ENCODE measurements at places on chromosomes 7 and 10. TPM values are rescaled to one million over a fixed set of nuclear protein-coding genes. Genes with fewer than 3 reads are reported as not detected.

GRCh38 chr10:115045499-115045898 is 47.7 kb upstream of the ATRNL1 start:
- DNase-seq: no peak

- DNase-seq: no peak
Measured at GRCh38 chr10:7152982-7153381, 257.9 kb downstream of the SFMBT2 start.

DNA sequence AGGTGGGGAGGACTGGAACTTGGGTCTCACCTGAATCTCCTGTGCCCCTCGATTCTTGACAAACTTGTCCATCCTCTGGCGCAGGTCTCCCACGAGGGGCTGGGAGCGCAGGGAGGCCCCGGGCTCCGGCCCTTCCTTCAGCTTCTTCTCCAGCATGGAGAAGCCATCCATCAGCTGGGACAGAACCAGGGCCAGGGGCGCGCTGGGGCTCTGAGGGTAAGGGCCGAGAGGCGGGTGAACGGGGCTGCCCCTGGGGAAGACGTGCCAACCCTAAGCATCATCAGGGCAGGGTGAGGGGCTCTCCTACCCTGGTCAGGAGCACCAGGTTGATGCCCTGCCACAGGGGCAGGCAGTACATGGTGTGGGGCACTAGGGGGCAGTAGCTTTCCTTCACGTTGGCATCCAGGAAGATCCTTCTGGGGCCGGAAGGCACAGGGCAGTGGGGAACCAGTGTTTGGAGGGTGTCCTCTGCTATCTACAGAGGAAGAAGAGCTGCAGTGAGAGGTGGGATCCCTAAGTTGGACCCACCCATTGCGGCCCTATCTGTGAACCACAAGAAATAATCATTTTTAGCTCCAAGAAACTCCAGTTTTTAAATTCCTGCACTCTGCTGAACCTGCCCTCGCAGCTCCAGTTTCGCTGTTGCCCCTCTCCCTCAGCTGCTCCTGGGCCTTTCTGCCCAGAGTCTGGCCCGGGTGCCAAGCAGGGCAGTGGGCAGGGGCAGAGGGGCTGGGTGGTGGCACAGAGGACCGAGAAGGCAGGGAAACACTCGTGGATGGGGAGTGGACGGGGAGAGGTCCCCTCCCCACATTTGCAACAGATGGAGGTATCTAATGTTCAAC is 10.8 kb upstream of the PYROXD2 start:
- DNase-seq: peak; percentile 63

DNA sequence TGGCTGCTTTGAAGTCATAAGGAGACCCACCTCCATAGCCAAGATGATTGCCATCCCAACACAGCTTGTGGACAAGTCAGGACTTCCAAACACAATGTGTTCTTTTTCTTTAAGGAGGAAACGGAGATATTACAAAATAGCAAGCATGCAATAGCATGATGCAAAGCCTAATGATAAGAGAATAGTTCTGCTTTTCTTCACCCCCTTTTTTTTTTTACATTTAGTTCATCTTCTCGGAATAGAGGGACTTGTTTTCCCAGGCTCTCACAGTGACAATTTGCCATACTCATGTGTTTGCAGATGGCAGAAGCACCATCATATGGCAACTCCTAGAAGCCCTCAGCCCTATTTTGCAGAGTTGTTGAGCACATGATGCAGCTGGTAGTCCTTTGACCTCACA is 119.8 kb downstream of the ITGB8 start:
- no peak for DNase-seq

DNA sequence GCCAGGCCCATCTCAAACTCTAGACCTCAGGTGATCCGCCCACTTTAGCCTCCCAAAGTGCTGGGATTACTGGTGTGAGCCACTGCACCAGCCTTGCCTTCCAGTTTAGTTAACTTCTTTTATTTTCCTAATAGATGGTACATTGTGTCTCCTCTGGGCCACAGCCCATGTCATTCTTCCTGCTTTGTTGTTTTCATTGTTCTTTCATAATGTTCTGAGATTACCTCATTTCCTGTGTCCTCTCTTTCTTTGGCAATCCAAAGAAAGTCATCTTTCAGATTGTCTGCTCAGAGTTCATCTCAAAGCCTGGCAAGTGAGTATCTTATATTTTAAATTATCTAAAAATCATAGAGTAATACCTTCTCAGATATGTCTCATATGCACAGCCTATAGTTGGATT is at the start of gene OLAH:
Gene OLAH (plus strand): TSS at position 270 of the 400 bp plus-strand sequence. CDS start 3,346 bp downstream, outside the sequence.
- no peak for DNase-seq

DNA sequence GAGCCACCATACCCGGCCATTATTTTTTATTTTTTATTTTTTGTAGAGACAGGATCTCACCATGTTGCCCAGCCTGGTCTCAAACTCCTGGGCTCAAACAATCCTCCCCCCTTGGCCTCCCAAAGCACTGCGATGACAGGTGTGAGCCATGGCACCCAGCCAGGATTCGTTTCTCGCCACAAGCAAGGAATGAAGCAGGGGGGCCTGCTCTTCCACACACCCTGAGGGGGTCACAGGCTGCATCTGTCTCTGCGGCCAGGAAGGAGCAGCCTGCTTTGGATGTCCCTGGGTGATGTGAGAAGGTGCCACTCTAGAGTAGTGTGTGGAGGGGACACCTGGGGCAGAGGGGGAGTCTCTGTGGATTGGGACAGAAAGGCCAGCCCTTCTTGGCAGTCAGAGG is 61.3 kb upstream of the TNRC18 start:
- DNase-seq: no peak

DNA sequence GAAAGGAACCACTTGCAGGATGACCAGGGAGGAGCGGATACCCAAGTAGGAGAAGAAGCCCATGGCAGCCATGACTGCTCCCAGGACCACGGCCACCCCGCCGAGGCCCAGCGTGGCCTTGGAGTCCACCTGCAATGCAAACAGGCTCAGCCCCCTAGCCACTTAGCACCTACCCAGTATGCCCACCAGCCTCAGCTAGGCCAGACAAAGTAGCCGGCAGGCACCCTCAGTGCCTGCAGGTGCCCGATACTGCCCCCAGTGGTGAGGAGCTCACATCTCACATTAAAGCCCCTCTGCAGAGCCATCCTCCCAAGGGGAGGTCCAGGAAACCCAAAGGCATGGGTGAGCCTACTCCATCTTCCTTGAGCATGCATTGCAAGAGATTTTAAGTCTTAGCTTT is 6.6 kb downstream of the NPC1L1 start:
- DNase-seq: peak; percentile 48

DNA sequence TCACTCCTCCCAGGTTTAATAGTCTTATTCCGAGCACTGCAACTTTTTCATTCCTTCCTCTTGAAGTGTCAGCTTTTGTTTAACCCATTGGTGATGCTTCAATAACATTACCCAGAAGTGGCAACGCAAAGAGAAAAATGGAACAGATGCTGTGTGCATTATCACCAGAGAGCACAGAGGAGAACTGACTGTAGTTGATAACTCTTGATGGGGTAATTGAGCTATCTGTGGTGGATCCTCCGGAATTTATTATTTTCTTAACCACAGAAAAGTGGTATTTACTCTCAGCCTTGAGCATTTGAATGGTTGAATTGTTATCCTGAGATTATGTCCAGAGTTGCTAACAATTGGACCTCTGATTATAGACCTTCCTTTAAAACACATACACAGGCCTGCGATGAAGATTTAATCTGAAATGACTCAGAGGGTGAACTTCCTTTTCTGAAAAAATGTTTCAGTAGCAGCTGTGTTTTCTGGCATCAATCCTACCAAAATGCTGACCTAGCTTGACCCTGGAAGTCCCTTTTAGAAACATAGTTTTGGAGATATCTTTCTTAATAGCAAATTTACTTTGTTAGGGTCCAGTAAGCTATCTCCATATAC is 1584.4 kb upstream of the LRRTM3 start:
- peak; percentile 65 for DNase-seq

- DNase-seq: no peak
Measured at GRCh38 chr7:96217147-96217546, 104.8 kb downstream of the SLC25A13 start.

- peak; percentile 36 for DNase-seq
Measured at GRCh38 chr7:100674411-100675104, 1.0 kb downstream of the GNB2 start.

DNA sequence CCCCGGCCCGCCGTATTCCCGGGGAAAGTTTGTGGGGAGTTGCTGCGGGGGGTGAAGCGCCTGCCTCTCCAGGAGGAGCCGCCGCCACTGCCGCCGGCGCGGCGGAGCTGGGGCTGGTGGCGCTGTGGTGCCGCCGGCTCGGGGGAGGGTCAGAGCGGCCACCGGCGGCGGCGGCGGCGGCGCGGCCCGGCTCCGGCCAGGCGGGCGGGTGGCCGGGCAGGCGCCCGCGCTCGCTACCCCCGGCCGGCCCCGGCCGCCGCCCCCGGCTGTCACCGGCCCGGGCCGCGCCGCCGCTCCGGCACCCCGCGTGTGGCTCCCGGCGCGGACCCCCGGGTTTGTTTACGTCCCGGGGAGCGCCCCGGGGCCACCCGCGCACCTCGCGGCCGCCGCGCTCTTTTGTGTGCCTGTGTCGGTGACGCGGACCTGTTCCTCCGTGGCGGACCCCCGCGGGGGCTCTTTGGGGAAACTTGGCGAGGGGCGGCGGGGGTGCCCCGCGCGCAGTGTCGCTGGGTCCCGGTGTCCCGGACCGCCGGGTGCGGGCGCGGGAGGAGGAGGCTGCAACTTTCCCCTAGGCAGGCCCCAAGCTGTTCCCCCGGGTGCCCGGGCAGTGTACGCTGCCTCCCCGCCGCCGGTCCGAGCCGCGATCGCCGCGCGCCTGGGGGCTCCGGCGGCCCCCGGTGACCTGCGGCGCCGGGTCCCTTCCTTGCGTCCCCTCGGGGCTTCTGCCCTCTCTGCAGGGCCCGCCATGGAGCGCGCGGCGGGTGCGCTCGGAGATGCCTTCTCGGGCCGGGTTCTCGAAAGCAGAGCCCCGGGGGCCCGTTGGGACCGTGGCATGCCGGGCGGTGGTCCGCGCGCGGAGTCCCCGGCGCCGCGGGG is 593 bp upstream of the CUX1 start:
- peak; percentile 58 for DNase-seq

- DNase-seq: peak; percentile 17
Measured at GRCh38 chr7:128076796-128077271, 45.6 kb upstream of the LRRC4 start.

- peak; percentile 50 for DNase-seq
Measured at GRCh38 chr10:71015674-71016073, 127.3 kb upstream of the PCBD1 start.

DNA sequence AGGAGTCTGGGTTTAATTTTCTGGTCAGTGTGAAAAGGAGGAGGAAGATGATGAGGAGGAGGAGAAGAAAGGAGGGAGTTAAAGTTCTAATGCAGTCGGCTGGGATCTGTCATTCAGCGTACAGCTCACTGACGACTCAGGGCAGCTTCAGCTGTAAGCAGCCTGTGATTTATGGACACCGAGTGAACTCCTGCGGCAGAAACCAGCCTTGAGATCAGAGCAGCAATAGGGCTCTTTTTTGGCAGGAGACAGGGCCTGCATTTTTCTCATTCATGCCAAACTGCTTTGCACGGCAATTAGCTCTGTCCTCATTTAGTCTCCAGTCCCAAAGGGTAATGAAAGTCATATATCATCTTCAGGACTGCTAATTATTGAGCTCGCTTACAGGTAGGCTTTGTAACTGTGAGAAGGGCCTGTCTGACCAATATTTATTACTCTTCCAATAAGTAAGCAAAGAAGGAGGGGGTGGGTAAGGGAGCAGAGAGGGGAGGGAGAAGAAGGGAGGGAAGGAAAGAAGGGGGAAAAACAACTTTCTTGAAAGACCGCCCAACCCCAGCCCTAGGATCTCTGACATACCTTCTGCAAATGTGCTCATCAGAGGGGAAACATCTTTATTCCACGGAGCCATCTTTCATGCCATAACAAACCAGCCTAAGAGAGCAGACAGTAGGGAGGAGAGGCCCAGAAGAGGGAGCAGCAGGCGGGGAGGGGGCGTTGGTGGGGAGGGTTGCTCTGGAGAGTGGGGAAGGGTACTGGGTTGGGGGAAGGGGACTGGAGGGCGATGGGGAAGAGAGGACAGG is 48.1 kb upstream of the COMTD1 start:
- DNase-seq: no peak

DNA sequence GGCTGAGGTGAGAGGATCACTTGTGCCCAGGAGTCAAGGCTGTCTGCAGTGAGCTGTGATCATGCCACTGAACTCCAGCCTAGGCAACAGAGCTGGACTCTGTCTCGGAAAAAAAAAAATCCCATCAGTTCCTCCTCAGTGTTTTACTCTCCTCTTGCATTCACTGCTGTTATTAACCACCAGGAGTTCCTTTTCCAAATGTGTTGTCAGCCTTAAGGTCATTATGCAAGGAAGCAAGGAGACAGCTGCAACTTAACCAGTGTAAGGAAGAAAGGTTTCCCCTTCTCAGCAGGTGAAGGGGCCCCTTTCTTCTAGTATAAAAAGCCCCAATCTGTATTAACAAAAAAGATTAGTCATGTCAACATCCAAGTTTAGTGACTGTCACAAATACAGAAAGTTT is 86.6 kb upstream of the LEP start:
- DNase-seq: no peak

- no peak for DNase-seq
Measured at GRCh38 chr10:104242545-104242944, 10.4 kb upstream of the CFAP43 start.

DNA sequence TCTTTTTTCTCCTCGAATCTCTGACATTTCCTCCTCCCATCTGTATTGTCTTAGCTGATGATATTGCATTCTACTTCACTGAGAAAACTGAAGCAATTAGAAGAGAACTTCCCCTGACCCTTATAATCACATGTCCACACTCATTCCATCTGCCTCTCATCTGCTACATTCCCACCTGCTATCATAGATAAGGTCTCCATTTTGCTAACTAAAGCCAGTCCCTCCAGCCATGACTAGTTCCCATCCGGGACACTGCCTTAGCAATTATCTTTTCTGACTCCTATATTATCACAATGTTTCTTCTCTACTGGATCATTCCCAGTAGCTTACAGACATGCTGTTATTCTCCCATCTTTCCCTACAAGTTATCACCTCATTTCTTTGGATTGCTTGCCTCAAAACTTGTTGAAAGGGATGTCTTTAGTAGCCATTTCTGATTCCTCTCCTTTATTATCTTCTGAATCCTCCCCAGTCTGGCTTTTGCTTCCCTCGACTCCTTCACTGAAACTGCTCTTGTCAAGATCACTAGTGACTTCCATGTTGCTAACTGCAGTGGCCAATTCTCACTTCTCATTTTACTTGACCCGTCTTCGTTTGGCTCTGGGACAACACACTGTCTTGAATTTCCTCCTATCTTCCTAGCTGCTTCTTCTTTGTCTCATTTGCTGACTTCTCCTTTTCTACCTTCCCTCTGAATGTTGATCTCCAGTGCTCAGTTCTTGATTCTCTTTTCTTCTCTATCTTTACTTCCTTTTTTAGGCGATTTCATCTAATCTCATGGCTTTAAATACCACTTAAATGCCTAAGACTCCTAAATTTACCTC is 35.9 kb downstream of the FZD1 start:
- DNase-seq: no peak

GRCh38 chr7:130887957-130888371 is 154.0 kb upstream of the KLF14 start:
- no peak for DNase-seq

Gene GIMAP1
- 16.7 TPM for total RNA-seq

Gene SFXN2
- total RNA-seq: 2.8 TPM

Gene SEMA3D
- total RNA-seq: 18.8 TPM

Gene MYO3A
- not detected for total RNA-seq

Gene RAPGEF5
- 110 TPM for total RNA-seq

Gene RNF148
- 0.44 TPM for total RNA-seq

Gene LRIT1
- total RNA-seq: not detected

Gene LBX1
- total RNA-seq: not detected

Gene SHTN1
- total RNA-seq: 0.87 TPM
